ENCODE measurements at places on chromosomes 7 and 10.
A peak's percentile ranks its signal among the peaks of the same experiment; 100 is the strongest.

GRCh38 chr7:110407706-110408105 lies 683.2 kb upstream of the LRRN3 start:
- DNase-seq, result no peak

DNA sequence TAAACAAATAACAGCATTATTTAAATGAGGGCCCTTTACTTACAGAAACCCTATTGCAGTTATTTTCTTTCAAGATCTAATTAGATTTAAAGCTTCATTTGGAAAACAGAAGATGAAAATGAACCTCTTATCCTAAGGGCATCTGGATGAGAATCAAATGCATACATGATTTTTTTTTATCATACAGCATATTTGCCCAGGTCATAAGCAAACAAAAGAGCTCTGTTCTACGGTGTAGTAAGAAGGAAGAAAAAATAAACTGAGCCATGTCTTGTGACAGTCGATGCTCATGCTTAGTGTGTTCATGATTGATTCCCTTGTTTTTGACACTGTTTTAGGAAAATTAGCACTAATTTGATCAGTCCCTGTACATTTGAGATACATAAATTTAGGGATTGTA lies 202.6 kb upstream of the RNF32 start:
- no peak for DNase-seq

DNA sequence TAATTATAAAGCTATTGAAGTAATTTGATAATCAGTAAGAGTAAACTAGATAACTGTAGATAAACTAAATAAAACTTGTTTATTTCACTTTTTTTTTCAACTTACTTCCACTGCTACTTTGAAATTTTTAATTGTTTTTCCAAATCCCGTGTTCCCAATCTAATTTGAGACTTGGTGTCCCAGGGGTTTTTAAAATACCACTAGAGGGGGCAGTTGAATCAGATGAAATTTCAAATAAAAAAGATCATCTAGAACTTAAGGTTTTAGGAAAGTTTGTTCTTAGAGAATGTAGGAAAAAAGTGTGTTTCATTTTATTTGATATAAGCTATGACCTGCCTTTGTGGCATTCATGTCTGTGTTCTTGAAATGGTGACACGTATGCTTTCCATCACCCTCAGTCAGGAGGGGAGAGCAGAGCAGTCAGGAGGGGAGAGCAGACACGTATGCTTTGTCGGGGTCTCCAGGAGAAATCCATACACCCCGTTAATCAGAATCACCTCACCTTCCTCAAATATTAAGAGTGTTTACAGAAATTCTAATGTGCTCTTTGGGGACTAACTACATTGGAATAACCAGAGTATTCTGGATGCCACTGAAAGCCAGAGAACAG lies 49.9 kb downstream of the C10orf67 start:
- no peak for DNase-seq

DNA sequence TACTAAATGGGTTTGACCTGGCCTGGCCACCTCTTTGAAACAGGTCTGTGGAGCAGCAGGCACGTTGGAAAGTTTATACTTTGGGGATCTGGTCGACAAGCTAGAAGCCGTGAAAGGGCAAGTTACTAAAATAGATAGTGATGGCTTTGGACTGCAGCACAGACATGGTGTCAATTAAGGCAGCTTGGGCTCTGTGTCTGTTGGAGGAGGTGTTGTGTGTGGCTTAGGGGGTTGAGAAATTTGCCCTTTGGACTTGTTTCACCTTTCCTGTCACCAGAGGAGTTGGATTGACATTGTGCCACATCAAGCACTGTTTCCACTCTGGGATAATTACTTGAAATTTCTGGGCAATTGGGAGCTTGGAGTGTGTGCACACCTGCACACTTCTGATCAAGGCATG lies 251.8 kb upstream of the MKI67 start:
- DNase-seq, result no peak

GRCh38 chr10:60267802-60268201 lies 121.9 kb downstream of the ANK3 start:
- no peak for DNase-seq

GRCh38 chr10:1782841-1783240 lies 45.5 kb upstream of the ADARB2 start:
- DNase-seq, result no peak

- no peak for DNase-seq
These were observed 57.4 kb upstream of the INHBA start for GRCh38 chr7:41760293-41760692.

GRCh38 chr10:67924136-67924535 lies 39.7 kb downstream of the SIRT1 start:
- DNase-seq, result no peak

- no peak for DNase-seq
These were observed 17.0 kb downstream of the TMEM130 start for GRCh38 chr7:98852826-98853225.

GRCh38 chr10:1348773-1349050 lies 292.5 kb downstream of the WDR37 start:
- DNase-seq, result no peak

GRCh38 chr7:29488977-29489376 lies 74.7 kb upstream of the PRR15 start:
- DNase-seq, result no peak

DNA sequence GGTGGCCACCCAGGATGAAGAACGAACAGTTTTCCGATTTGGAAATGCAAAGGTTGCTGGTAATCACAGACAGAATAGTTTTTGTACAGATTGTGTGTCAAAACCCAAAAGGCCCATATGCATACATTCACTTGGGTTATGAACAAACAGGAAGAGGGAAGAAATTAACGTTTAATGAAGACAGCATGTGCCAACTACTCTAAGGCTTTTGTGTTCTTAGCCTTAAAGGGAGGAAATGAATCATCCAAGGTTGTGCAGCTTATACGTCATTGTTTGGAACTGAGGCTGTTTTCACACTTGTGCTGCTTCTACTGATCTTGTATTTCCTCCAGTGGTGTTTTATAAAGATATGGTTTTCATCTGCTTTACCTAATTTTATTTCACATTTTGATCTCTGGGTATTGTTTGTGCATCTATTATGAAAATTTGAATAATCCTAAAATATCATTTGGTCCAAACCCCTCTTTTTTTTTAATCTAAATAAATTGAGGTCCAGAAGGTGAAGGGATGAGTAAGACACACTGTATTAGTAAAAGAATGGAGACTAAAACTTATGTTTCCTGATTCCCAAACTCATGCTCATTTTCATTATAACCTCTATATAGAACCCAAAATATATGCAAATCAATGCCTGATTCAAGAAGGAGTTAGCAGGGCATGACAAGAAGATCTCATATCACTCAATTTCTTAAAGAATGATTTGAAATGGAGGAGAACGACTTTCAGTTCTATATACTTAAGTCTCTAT lies 373.1 kb downstream of the THSD7A start:
- peak; percentile 81 for DNase-seq

Data from NB4 (cell line).